ENCODE measurements at places on chromosomes 16 and 17.

DNA sequence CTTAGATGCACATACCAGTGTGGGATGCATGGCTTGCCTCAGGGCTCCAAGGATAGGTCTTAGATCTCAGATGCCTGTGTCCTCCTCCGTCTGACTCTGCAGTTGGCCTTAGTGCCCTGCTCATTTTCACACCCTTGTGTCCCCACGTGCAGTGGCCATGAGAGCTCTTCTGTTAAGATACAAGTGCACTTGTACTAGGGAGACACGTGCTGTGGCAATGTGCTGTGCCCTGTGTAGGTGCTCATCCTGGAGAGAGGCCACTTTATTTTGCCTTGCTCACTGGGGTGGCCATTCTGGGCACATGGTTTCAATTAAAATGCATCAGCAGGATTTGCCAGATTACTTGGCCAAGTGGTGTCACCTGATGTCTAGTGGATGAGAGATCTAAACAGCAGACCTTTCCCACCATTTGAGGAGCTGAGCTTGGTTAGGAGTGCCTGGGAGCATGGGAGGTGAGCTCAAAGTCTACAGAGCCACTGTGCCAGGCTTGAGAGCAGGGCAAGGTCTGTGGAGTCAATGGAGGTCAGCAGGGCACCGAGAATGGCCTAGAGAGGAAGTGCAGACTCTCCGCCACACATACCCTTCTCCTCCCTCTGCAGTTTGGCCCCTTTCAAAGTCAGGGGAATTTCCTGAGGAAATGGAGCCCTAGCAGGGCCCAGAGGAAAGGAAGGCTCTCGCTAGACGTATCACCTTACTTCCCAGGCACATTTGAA, 25.2 kb upstream of the SMPD3 start:
- DNase-seq = no peak

GRCh38 chr16:19835968-19836421, 48.7 kb downstream of the GPRC5B start:
- no peak for DNase-seq

DNA sequence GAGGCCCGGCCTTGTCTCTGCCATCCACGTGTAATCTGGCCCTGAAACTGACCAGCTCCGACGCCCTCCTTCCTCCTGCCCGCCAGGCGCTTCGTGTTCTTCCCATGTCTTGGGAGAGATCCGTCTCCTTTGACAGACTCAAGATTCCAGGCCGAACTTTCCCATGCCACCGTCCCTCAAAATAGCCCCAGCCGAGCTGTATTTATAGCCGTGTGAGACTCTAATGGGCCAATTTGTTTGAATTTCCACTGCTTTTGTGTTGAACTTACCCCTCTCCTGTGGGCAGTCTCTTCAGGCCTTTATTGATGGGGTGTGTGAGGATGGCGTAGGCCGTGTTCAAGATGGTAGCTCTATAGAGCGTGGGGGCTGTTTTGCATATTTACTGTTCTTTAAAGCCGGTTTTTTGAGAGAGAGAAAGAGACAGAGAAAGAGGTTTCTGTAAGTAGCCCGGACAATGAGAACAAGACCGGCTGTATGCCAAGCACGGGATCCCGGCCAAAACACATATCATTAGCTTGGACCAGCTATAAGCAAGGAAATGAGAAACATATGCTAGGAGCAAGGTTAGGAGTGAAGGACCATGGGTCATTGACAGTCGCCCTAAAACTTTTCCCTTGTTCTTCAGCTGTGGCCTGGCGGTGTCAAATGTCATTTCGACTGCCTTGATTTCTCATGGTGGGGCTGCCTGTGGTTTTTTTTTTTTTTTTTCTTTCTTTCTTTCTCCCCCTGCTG, 124.5 kb upstream of the ZFHX3 start:
- DNase-seq = no peak

DNA sequence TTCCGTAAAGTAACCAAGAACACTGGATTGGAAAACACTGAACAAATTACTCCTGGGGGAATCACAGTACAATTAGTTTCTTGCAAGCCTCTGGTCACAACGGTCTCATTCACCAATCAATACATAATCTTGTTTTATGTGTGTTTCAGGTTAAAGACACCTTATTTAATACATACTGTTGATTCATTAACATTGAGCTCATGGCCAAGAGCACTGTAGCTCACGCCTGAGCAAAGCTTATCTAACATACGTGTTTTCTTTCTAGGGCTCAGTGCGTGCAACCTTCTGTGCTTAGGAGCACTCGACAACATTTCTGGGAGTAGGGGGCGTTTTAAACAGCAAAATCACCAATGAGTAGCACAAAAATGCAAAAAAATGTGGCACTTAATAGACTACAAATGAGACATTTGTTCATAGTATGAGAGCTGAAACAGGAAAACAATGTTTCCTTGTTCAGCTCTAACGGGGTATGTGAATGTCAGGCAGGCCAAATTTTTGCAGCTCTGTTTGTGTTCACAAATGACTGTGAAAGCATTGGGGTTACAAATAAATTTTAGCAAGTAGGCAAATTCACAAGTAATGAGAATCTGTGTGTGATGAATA, 206.2 kb downstream of the CNTNAP4 start:
- no peak for DNase-seq

DNA sequence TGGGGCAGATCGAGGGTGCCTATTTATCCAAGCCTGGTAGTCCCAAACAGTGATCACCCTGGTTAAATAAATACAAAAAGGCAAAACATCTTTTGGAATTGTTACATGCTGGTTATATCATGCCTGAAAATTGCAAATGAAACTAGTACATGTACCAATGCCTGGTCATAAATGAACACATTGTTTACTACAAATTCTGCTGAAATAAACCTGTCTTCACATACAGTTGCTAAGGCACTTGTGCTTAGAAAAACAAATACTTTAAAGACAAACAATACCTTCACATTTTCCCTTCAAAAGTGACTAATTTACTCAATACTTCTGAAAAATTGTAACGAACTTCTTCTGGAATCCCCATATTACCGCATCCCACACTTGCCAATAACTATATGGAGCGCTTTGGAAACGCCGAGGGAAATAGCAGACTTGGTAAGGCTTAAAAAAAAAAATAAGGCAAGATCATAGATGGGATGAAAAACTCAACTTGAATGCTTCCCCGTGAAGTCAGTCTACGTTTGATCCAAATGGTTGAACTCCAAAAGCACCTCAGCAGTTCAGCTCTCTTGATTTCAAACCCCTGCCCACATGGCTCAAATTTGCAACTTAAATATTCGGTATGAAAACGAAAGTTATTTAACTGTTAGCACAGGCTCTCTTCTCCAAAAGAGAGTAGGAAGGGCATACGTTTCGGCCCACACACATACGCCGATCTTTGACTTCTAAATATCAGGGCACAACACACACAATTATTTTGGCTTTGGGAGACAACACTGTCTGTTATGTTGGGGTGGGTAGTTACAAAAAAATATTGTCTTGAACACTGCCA, 264.5 kb downstream of the NTN1 start:
- no peak for DNase-seq

DNA sequence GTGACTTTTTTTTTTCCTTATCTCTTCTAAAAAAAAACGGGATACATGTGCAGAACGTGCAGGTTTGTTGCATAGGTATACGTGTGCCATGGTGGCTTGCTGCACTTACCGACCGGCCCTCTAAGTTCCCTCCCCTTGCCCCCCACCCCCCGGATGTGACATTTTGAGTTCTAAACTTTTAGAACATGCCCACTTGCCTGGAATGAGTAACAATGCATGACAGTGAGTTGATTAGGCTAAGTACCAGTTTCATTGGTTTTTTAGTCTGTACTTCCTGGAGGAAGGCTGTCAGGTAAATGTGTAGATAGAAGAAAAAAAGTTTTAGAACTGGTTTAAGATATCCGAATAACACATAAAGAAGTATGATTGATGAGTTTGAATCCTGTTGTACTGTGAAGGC, 4.0 kb downstream of the BPTF start:
- DNase-seq = no peak

- no peak for DNase-seq
These were observed 29.2 kb downstream of the DDX19A start for GRCh38 chr16:70375636-70376611.

DNA sequence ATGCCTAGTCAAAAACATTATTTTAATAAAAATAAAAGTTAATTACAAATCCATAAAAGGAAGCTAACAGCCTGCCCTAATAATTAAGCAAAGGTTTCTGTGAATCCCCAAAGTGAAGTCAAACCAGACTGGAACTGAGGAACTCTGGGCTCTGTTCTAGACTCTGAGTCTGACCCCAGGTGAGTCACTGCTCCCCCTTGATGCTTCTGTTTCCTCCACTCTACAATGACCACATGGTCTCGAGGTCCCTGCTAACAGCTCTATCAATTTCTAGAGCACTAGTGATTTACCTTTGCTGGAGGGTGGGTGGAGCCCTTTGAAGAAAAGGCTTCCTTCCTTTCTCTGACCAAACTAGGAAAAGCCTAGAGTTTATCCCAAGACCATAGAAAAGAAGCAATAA, 32.4 kb downstream of the XPO6 start:
- DNase-seq = no peak

DNA sequence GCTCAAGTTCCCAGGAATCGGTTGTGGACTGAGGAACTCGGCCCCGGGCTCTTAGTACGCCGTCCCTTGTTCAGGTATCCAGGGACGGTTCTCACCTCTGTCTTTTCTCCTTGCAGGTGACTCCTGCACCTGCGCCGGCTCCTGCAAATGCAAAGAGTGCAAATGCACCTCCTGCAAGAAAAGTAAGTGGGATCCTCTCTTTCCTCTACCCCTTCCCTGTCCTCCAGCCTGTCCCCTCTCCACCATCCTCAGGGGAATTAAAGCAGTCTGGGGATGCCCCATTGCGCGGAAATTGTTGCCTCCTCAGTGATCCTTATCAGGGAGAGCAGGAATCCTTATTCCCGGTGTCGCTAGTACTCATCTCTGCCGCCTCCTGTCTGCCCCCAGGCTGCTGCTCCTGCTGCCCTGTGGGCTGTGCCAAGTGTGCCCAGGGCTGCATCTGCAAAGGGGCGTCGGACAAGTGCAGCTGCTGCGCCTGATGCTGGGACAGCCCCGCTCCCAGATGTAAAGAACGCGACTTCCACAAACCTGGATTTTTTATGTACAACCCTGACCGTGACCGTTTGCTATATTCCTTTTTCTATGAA, 585 bp downstream of the MT2A start:
- no peak for DNase-seq

- DNase-seq = no peak
These were observed 147.9 kb downstream of the STXBP4 start for GRCh38 chr17:55116440-55116914.

DNA sequence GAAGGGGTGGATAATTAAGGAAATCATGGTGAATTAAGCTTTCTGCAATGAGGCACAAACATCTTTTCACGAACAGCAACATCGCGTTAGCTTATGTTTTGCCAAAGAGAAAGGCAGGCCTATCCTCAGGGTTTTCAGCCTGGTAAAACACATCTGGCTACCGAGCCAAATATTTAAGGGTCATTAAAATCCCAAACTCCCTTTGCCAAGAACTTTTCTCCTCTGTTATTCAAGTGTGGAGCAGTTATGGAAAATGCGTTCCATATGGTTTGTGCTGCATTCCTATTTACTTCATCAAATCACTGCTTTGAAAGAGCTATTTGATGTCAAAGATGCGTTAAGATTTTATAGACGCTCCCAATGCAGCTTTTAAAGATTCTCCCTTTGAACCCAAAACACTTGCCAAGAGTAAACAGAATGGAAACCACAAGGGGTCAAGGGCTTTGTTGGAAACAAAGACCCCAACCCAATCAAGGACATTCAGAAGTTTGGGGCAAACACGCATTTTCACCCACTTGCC, 308.3 kb upstream of the CDH5 start:
- no peak for DNase-seq

- peak; percentile 96 for DNase-seq
These were observed at the start of gene CDIPT for GRCh38 chr16:29862884-29863668. CDIPT (minus strand) TSS chr16:29863226; CDS start chr16:29862857, 369 bp downstream.

GRCh38 chr17:61337290-61337689, 62.4 kb upstream of the TBX2 start:
- DNase-seq = no peak

DNA sequence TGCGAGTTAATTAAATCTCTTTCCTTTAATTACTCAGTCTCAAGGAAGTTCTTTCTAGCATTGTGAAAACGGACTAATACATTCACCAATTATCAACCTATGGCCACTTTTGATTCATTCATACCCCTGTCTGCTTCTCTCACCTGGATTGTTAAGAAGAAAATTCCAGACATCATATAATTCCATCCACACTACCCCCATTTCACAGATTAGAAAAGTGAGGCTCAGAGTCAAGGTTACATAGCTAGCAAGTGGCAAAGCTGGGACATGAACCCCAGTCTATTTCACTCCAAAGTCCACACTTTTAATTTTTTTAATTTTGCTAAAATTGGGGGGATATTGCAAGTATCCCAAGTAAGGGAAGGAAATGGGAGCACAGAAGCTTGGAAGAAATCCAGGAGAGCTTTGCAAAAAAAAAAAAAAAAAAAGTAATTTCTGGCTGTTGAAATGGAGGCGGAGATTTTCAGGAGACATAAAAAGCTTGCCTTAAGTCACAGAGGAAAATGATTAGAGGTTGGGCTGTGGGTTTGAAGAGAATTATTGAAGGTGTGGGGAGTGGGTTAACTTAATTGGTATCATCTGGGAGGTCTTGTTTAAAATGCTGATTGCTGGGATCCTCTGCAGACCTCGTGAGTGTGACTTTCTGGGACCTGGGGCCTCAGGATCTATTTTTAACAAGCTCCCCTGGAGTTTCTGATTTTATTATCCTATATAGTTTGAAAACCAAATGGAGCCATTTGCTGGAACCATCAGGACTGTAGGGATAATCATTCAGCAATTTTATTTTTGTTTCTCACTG, 42.3 kb upstream of the ZKSCAN2 start:
- no peak for DNase-seq

DNA sequence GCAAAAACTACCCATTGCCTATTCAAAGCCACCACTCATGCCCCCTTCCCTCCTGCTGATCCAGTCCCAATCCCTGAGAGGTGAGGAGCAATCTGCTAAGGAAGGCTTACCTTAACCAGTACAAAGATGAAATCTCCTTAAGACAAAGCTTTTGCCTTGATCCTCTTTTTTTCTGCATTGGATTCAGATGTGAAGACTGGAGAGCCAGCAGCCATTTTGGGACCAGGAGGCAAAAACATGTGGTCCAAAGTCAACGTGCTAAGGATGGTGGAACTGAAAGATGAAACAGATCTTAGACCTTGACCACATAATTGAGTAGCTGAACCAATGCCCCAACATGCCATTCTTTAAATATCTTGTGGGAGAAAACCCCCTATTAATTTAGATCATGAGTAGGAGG, 171.4 kb downstream of the IRX5 start:
- no peak for DNase-seq

Measured in T-helper 1 cell (primary cell).